ENCODE measurements at places on chromosomes 13 and 19. TPM values are rescaled to one million over a fixed set of nuclear protein-coding genes. Genes with fewer than 3 reads are reported as not detected.

ZNF835 gene
- total RNA-seq = not detected

MAG gene
- not detected for total RNA-seq

ZNF304 gene
- total RNA-seq = 4.6 TPM

DPF1 gene
- total RNA-seq = 1.7 TPM

BRSK1 gene
- total RNA-seq = 3.8 TPM

DNA sequence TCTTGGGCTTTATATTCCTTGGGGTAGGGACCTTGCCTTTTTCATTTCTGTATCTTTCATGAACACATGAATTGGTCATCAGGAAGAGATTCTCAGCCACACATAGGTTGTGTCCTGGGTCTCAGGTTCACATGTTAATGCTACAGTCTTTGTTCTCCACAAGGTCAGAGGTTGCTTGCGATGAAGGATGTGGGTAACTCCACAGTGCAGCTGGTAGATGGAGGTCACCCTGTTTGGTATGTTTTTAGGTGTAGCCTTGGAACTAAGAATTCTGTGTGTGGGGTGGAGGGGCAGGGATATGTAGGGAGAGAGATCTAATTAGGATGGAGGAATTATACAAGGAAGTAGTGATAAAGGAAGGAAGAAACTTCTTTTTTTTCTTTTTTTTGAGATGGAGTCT is 23.2 kb downstream of the CEACAM1 start:
- DNase-seq = no peak

DNA sequence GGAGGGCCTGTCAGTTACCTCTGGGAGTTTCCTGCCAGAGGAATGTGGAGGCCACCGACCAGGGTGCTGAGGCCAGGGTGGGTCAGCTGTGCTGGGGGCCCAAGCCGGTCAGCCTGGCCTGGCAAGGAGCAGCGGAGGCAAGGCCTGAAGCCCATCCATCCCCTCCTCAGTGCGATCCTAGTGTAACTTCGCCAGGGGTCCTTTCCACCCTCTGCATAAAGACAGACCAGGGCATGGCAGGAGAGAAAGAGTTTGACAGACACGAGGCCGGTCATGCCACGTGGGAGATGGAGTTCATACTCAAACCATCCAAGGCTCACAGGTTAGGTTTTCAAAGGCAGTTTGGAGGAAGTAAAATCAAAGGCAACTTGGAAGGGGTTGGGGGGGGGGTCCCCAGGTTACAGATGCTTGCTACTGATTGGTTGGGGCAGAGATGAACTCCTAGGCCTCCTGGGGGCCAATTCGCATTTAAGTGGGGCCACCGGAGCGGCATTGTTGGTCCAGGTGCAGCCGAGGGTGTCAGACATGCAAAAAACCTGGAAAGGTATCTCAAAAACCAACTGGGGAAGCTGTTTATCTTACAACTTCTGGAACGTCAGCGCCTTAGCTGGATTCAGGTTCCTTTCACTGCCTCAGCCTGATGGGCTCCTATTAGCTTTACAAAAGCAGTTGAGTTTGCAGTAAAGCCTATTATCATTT is 36.8 kb upstream of the DPRX start:
- DNase-seq = no peak

- no peak for DNase-seq
Observed at GRCh38 chr19:13099073-13099999, 3.3 kb downstream of the LYL1 start.

- no peak for DNase-seq
Observed at GRCh38 chr19:44758596-44758995, 10.1 kb downstream of the BCL3 start.

- no peak for DNase-seq
Observed at GRCh38 chr13:34627509-34628208, 314.4 kb upstream of the NBEA start.

GRCh38 chr13:58989556-58989955 is 1174.2 kb downstream of the DIAPH3 start:
- no peak for DNase-seq

MIA gene
- not detected for total RNA-seq

GRCh38 chr13:48222358-48223301 is 10.4 kb upstream of the ITM2B start:
- DNase-seq = no peak

DNA sequence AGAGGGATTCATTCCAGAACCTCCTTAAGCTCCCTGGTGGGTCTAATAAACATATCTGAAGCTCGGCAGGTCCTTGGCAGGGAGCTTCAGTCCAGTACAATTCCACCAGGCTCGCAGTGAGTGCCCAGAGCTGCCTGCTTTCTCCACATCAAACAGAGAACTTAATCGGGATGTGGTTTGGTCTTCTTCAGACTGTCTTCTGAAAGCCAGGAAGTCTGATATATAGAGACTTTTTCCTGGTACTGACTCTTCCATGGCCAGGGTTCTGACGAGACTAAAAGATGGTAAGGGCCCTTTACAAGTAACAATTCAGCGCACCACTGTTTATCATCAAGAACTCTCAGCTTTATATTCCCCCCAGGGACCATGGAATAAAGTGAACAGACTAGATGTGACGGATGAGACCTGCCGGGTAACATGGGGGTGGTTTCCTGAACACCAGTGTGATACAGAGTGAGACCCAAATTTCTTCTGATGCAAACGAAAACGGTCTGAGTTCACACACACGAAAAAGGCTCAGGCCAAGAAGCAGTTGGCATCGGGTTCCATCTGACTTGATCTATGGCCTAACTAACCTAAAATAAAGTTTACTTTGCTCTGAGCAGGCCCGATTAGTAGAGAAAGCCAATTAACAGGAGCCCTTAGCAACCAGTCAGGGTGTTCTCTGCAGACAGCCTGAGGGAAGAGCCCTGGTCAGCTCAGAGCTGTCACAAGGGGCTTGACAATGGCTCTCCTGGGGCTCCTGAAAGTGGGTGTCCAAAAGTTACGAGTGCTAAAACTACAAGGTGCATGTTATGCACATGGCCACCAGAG is 29.0 kb downstream of the RANBP3 start:
- DNase-seq = no peak

MAB21L1 gene
- not detected for total RNA-seq

DGKH gene
- total RNA-seq = 3.9 TPM

KIR2DL1 gene
- not detected for total RNA-seq

IGFL3 gene
- total RNA-seq = not detected

GRCh38 chr13:27573265-27573664 is 47.1 kb downstream of the LNX2 start:
- no peak for DNase-seq

DNA sequence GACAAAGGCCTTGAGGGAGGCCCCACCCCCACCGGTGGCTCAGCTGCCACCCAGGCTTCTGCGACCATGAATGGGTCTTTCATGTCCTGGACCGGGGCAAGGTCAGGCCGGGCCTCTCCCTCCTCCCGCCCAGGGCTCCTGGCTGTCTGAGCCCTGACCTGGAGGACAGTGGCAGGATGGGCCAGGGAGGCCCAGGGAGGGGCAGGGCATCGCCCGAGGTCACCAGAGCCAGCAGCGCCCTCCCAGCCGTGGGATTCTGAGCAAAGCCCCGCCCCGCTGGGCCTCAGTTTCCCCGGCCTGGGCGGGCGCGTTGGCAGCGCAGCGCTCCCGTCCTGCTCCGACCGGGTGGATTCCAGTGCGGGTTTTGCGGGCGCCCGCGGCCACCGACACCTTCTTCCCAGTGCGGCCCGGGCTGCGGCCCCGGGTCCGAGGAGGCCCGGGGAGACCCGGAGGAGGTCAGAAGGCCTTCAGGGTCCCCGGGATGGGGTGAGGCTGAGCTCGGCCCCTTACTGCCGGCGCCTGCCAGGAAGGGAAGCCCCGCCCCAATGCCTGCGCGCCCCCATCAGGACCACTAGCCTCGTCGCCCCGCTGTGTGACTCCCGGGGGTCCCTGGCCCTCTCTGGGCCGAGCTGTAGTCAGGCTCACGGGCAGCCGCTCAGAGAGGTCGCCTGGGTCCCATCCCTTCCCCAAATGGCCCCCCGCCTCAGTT is 24.6 kb upstream of the SEMA6B start:
- DNase-seq = no peak

DNA sequence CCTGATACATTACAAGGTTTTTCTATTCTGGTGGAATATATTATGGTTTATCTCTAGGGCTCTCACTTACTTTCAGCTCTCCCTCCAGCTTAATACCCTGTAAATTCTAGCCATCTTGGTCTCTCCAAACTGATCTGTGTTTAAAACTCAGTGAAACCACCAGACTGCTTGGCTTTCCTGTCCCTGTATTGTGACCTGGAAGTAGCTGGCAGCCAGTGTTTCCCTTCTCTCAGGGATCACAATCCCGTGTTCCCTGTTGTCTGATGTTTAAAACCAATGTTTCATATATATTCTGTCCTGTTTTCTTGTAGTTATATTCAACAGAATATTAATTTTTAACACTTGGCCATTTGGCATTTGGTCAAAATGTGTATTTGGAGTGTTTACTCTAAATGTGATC is 8.0 kb downstream of the AKAP11 start:
- DNase-seq = no peak

DACH1 gene
- not detected for total RNA-seq

- no peak for DNase-seq
Observed at GRCh38 chr19:30391052-30391451, 18.9 kb downstream of the ZNF536 start.

DNA sequence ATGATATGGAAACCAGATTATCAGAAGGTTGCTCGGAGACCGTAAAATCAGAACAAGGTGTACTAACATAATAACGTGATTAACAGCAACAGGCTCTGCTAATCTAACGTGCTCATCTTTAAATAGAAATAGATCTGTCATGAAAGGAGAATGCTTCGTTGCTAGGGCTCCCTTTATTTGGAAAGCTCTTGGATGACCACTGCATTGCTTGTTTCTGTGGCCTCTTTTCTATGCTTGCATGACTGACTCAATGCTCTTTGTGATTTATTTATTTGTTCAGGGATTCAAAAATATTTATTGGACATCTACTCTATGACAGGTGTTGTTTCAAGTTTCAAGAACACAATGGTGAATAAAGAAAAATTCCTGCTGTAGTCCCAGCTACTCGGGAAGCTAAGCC is 22.3 kb upstream of the ZDHHC20 start:
- no peak for DNase-seq

GRCh38 chr13:44573790-44574465 is 2.2 kb downstream of the TSC22D1 start:
- no peak for DNase-seq

LIN7B gene
- total RNA-seq = 1.8 TPM

DNA sequence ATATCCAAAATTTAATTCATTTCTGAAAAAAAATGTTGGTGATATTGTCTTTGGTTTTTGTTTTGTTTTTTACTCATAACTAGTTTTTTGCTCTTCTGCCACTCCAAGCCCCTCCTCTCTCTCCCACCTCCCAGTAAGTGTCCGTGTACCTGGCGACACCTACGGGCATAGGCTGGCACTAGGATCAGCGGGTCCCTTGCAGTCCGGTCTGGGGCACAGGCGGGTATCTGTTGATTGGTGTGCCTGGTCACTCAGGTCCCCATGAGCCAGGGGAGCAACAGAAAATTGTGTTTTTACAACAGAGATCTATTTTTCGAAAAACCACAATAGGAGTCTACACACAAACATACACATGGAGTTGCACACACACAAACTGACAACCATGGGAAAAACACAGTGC is 104.8 kb downstream of the ZIC5 start:
- no peak for DNase-seq

Measured in NCI-H460 (cell line).